SJSA1 (cell line): ENCODE measurements at places on chromosomes 3 and 15. TPM values are rescaled to one million over a fixed set of nuclear protein-coding genes. Genes with fewer than 3 reads are reported as not detected.

GOLGA8O gene
- not detected in 2 replicates for total RNA-seq

SLC15A2 gene
- total RNA-seq: not detected in 2 replicates

GRCh38 chr3:41448396-41448795, 249.1 kb downstream of the CTNNB1 start:
- no peak for DNase-seq

DNA sequence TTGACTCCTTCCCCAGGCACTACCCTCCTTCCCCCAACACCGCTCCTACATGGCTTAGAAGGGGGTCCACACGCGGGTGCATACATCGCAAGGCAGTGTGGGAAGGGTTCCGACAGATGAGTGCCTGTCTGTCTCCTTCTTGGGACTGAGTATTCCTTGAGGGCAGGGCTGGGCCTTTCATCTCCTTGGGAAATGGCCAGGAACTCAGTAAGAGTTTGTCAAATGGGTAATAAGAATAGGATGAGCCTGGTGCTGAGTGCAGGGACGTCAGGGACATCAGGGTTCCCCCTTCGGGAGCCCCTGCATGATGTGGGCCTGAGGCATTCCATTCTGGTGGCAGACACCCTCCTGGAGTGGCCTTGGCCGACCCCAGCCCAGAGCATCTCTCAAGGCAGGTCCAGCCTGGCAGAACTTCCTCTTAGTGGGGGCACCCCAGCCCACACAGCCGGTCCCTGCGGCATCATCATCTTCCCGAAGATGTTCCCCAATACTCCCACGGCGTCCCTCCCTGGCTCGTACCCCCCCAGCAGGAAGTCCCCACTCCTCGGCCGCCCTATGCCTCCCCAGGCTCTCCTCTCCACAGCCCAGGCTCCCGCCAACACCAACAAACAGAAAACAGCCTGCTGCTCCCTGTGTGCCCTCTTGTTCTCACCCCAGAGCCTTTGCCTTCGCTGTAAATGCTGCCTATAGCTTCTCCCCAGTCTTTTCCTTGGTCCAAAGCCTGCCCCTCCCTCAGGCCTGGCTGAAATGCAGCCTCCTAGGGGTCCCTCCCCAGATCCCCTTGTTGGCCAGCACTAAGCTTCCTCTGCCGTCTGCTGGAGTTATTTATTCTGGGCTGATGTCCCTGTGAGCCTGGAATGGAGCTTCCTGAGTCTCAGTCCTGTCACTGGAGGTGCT, 67.5 kb upstream of the LCTL start:
- no peak for DNase-seq

- DNase-seq: no peak
Measured at GRCh38 chr3:5298453-5298852, 110.9 kb downstream of the EDEM1 start.

DNA sequence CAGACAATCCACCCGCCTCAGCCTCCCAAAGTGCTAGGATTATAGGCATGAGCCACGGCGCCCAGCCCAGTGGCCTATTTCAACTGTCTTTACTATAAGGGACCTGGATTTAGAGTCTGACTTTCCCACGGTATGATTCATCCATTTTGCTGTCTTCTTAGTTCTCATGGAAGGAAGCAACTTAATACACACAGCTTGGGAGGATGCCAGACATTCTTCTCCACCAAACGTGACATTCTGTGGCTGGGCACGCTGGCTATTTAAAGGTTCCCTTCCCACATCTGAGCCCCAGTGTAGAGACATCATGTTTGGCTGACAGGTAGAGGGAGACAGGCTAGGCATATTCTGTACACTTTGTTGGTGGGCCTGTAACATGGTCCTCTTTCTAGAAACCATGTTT, 26.2 kb downstream of the FAM43A start:
- DNase-seq: peak; percentile 94

DNA sequence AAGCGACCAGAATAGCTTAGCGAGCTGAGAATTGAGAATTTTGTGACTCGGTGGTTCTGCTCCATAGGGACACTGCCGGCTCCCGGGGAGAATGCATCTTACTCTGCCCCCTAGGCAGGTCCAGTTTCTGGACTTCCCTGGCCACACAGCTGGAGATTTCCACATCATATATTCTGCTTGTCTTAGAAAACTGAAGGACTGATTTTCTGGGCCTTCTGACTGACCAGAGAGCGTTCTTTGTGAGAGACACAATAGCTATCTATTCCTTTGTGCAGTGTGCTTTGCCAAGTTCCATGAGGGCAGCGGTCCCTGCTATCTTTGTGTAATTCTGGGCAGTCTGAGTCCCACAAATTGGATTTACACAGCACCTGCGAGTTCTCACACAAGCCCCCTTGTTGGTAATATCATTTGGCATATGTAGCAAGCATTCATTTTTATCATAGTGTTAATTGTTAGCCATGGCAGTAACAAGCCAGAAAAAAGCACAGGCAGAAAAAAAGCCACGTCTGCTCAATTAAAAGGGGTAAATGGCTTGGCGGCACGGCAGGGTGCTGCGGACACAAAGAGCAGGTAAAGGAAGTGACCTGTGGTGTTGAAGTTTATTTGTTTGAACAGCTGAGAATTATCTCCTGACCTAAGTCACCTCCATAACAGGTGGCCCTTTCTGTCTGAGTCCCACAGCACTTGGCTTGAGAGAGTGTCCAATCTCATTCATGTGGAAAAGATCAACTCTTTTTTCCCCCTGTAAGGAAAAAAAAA, 688.7 kb downstream of the TUSC7 start:
- DNase-seq: no peak

DNA sequence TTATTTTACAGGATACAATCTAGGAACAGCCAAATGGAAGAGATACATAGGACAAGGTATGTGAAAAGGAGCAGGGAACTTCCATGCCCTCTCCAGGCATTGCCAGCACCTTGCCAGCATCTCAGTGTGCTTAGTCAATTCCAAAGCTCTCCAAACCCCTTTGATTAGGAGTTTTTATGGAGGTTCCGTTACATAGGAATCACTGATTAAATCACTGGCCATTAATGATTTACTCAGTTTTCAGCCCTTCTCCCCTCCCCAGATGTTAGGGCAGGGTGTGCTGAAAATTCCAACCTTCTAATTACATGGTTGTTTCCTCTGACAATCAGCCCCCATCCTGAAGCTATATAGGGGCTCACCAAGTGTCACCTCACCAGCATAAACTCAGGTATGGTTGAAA, 11.5 kb downstream of the MYLK start:
- DNase-seq: no peak

DNA sequence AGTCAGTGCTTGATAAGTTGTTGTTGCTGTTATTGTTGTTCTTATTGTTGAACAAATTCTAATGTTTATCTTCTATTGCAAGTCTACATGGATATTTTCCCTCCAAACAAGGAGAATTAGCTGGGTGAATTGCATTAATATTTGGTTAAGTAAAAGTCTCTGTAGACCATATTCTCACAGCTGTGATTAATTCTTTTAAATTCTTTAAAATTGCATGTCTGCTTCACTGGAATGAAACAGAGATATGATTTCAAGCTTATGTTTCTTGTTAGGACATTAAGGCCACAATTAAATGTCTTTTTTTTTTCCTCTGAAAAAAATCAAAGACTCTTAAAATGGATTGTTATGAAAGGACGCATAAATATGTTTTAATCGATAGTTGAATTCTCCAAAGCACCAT, 153.4 kb downstream of the EBLN2 start:
- no peak for DNase-seq

- DNase-seq: no peak
Measured at GRCh38 chr15:40877694-40878093, 3.7 kb upstream of the RHOV start.

DNA sequence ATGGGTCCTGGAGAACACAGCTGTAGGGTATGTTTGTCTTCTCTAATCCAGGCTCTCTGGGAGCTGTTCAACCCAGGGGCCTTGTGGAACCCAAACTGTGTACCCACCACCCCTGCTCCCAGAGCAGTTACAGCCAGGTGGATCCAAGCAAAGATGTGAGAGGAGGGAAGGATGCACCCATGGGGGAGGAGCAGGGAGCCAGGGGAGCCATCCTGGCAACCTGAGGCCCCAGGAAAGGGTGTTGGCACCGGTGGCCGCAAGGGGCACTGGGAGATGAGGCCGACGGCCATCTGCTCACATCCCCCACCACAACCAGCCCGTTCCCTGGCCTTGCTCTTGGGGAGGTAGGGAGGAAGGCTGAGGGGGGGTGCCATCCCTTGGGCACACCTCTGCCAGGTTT, 43.2 kb downstream of the CMTM6 start:
- DNase-seq: no peak

DNA sequence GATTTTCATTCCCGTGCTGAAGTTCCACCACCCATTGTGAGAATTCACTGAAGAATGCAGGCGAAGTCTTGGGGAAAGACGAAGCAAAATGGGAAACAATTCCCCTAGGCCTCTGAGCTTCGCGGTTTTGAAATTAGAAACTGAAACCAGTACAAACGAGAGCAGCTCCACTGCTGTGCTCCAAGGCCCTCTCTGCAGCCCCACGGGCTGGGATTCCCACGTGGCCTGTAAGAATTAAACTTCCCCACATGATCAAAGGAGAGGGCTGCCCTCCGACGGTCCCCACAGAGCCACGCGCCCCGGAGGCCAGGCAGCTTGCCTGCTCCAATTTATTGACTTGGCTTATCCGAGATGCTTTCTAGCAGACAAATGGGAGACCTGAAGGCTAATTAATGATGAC, 144.0 kb downstream of the GREM1 start:
- peak; percentile 83 for DNase-seq

DNA sequence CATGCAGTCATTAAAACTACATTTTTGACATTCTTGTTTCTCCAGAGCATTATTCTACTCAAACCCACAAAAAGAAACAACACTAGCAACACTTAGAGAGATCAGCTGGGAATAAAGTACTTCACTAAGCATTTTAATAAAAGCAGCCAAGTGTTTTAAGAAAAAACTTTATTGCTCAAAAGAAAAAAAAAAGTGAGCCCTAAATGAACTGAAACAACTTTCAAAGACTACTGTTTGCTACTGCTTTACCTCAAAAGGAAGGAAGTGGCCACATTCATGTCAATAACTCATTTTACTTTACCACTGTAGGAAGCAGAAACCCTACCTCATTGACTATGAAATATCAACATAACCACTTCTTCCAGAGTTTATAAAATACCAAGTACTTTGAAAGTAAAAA, 91.3 kb downstream of the UACA start:
- no peak for DNase-seq

TMEM266 gene
- 0.21 and 1.4 TPM in 2 replicates for total RNA-seq

- no peak for DNase-seq
Measured at GRCh38 chr15:90376789-90377188, 11.3 kb upstream of the IQGAP1 start.

RNF7 gene
- total RNA-seq: 135 and 150 TPM in 2 replicates

CCDC66 gene
- 9.5 and 17.0 TPM in 2 replicates for total RNA-seq

- no peak for DNase-seq
Measured at GRCh38 chr3:41907330-41908073, 54.4 kb downstream of the ULK4 start.

GFM1 gene
- 31.8 and 33.4 TPM in 2 replicates for total RNA-seq

DNA sequence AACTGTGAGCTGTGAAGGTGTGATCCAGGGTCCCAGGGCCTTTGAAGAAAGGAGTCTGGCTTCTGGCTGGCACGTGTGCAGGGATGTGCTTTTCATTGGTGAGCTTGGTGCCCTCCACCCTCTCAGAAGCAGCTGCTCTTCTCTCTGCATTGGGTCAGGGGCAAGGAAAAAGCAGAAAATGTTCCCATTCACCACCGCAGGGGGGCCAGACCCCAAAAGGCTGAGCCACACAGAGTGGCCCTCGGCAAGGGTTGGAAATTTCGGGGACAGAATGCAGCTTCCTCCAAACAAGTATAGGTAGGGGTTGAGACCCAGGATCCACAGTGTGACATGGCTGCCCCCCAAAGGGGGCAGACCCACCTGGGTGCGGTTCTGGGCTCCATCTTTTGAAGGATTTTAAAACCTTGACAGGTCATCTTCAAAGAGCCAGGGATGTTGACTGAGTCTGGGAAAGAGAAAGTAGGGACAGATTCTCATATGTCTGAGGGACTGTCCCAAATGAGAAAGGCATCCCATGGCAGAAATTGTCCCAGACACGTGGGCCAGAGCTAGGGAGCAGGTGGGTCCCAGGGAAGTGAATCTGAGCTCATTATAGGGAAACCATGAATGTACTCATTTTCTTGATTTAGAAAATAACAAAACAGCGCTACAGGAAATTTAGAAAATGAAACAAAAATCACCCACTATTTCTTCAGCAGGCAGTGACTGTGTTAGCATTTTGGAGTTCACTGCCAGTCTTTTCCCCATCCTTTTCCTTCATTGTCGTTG, 2.7 kb downstream of the CSK start:
- DNase-seq: no peak

PLD1 gene
- total RNA-seq: 3.3 and 21.9 TPM in 2 replicates

ZNF619 gene
- total RNA-seq: 2.7 and 4.7 TPM in 2 replicates

CYP8B1 gene
- not detected in 2 replicates for total RNA-seq

- DNase-seq: no peak
Measured at GRCh38 chr3:12394569-12395271, 89.6 kb upstream of the TSEN2 start.

FAM107A gene
- not detected in 2 replicates for total RNA-seq

TMEM207 gene
- not detected in 2 replicates for total RNA-seq

HIGD2B gene
- not detected in 2 replicates for total RNA-seq

GRCh38 chr3:59704292-59704691, 654.5 kb upstream of the CFAP20DC start:
- no peak for DNase-seq

GOLGA8N gene
- total RNA-seq: 1.9 and 2.5 TPM in 2 replicates

DNA sequence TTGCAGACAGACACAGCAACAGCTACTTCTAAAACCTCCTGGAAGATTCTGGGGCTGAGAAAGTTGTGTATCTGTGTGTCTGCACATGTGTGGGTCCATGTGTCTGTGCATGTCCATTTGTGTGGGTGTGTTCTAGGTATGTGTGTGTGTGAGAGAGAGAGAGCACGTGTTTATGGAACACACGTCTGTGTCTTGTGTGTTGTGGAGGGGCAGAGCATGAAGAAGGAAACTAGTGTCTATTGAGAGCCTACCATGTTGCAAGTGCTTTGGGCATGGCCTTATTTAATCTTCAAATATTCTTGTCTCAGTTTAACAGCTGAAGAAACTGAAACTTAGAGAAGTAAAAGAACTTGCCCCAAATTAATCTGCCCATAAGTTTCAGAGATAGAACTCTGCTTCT, 327.5 kb downstream of the UACA start:
- DNase-seq: no peak

DNA sequence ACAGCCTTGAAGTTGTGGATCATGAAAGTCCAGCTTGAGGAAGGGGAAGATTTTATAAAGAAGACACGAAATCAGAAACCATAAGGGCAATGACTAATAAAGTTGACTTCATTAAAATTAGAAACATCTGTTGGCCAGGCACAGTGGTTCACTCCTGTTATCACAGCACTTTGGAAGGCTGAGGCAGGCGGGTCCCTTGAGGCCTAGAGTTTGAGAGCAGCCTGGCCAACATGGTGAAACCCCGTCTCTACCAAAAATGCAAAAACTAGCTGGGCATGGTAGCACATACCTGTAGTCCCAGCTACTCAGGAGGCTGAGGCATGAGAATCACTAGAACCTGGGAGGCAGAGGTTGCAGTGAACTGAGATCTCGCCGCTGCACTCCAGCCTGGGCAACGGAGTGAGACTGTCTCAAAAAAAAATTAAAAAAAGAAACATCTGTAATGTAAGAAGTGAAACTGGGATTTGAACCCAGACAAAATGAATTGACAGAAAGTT, 7.9 kb upstream of the UBXN7 start:
- DNase-seq: no peak

- no peak for DNase-seq
Measured at GRCh38 chr15:90750186-90750585, 33.0 kb downstream of the BLM start.

- no peak for DNase-seq
Measured at GRCh38 chr15:36567445-36567844, 12.0 kb upstream of the CDIN1 start.

CKMT1A gene
- total RNA-seq: not detected in 2 replicates

- DNase-seq: no peak
Measured at GRCh38 chr3:131081224-131081623, 54.5 kb downstream of the NEK11 start.

ST3GAL6 gene
- total RNA-seq: not detected in 2 replicates

OIP5 gene
- total RNA-seq: 31.1 and 43.4 TPM in 2 replicates

CFAP20DC gene
- total RNA-seq: 4.8 and 6.1 TPM in 2 replicates
